ENCODE measurements at places on chromosomes 5 and 9. TPM values are rescaled to one million over a fixed set of nuclear protein-coding genes. Genes with fewer than 3 reads are reported as not detected.

The PRSS3 gene
- not detected for total RNA-seq

The ANKRD18B gene
- not detected for total RNA-seq

The PRR16 gene
- total RNA-seq, result 4.3 TPM

The IER5L gene
- 35.0 TPM for total RNA-seq

The DMRT3 gene
- total RNA-seq, result not detected

- DNase-seq, result no peak
Observed at GRCh38 chr5:66057239-66057638, 86.9 kb upstream of the SREK1 start.

GRCh38 chr5:178467568-178468195 is 122.5 kb downstream of the COL23A1 start:
- DNase-seq, result no peak

GRCh38 chr9:34318163-34318790 is 10.8 kb downstream of the KIF24 start:
- no peak for DNase-seq

GRCh38 chr5:133701871-133702270 is 89.5 kb upstream of the FSTL4 start:
- DNase-seq, result no peak

DNA sequence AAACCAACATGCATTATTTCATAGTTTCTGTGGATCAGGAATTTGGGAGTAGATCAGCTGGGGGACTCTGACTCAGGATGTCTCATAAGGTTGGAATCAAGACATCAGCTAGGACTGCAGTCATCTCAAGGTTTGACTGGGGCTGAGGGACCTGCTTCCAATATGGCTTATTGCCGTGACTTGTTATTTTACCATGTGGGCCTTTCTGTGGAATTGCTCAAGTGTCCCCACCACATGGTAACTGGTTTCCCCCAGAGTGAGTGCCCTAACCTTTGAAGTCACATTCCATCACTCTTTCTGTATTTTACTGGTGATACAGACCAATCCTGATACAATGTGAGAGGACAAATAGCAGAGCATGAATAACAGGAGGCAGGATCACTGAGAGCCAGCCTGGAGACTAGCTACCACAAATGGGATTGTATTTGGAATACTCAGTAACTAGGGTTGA is 70.2 kb upstream of the ELL2 start:
- no peak for DNase-seq

DNA sequence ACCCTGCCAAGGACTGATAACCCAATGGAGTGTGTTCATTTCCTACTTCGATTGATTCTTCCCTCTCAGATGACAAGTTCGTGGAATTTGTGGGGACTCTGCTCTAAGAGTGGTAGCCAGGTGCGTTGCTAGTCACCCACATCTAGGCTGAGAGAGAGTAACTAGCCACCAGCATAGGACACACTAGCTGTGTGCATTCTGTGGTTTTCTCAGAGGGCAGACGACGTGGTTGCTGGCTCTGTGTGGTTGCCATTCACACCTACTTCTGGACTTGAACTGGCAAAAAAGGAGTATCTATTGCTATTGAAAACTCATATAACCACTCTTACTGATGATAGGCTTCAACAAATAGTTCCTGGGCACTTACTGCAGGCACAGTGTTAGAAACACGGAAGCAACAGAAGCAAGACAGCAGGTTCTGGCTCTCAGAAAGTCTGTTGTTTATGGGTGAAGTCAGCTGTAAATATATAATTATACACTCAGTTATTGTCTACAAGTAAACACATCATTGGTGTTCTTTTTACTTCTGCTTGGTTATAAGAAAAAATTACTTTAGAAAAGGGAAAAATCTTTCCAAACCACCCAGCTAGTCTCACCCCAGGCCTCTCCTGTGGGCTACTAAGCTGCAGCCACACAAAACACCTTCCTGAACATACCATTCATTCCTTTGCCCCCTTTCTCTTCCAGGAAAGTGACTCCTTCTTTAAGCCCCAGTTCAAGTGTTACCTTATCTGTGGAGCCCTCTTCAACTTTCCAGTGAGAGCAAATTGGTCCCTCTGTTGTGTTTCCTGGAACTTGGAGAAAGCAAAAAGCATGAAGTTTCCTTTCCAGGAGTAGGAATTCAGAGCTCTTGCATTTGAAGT is 151.1 kb upstream of the HAPLN1 start:
- peak; percentile 40 for DNase-seq

All from posterior vena cava (tissue), 2 donors.